Adrenal gland (tissue), 19 donors: ENCODE measurements at places on chromosomes 11 and 22. TPM values are rescaled to one million over a fixed set of nuclear protein-coding genes. Genes with fewer than 3 reads are reported as not detected.

The CCDC87 gene
- 0.30 TPM for total RNA-seq

The PLAAT3 gene
- 59.2 TPM for total RNA-seq

The NLRP14 gene
- total RNA-seq: 0.11 TPM

The LMO1 gene
- total RNA-seq: not detected

The A4GALT gene
- total RNA-seq: 1.9 TPM

The C11orf52 gene
- 2.3 TPM for total RNA-seq

The SLC35C1 gene
- 17.3 TPM for total RNA-seq

The OTOG gene
- not detected for total RNA-seq

The BRSK2 gene
- 3.6 TPM for total RNA-seq

The RASD2 gene
- 1.7 TPM for total RNA-seq

The SMCO4 gene
- total RNA-seq: 93.5 TPM

The MIOX gene
- not detected for total RNA-seq

The SLC37A2 gene
- total RNA-seq: 378 TPM

The CYB5R2 gene
- total RNA-seq: 4.4 TPM

The CDHR5 gene
- total RNA-seq: 0.93 TPM

The PAMR1 gene
- total RNA-seq: 9.4 TPM

The C11orf97 gene
- not detected for total RNA-seq

The ASPHD2 gene
- 0.50 TPM for total RNA-seq
